Activated gamma-delta T cell treated with anti-CD3 and anti-CD28 coated beads, Interleukin-2, amount 50 U/mL, for 16 hours (primary cell): ENCODE measurements at places on chromosomes 4 and X.

- no peak for DNase-seq
Observed at GRCh38 chr4:8044699-8045098, 105.0 kb upstream of the AFAP1 start.

GRCh38 chr4:158410272-158410671 is 111.4 kb upstream of the RXFP1 start:
- DNase-seq: no peak

DNA sequence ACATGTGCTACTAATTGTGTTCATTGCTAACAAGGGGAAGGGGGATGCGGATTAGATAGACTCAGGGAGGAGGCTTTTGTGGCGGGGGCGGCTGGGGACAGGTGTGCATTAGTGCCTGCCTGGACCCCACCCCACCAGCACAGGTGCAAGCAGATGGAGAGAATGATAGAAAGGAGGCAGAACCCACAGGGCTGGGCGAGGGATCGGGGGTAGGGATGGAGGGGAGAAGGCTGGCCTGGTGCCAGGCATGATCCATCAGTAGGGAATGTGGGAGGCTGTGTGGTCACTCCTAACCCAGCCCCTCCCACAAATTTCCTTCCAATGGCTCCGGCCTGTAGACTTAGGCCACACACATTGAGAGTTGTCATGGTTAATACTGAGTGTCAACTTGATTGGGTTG is 30.5 kb upstream of the CRMP1 start:
- DNase-seq: no peak

DNA sequence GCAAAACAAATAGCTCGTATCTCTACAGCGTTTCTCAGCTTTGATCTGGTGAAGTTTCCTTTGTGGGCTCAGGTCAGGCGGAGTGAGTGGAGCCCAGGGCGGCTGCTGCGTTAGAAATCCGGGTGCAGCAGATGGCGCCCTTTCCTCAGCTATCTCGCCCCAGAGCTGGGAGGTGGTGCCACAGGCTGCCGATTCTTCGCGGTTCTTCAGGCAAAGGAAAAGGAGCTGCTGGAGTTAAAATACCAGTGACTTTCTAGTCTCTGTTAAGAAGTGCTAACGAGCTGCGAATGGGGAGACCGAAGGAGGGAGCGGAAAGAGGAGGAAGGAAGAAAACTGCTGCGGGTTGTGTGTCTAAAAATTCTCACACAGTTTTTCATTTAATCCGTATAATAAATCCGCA is 114.6 kb downstream of the CPE start:
- peak; percentile 28 for DNase-seq

DNA sequence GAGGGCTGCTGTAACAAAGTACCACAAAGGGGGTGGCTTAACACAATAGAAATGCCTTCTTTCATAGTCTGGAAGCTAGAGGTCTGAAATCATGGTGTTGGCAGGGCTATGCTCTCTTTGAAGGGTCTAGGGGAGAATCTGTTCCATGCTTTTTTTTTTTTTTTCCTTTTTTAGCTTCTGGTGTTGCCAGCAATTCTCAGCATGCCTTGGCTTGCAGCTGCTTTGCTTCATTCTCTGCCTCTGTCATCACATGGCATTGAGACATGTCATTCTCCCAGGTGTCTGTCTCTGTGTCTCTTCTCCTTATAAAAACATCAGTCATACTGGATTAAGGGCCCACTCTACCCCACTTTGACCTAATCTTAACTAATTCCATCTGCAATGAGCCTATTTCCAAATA is 78.6 kb upstream of the BOD1L1 start:
- no peak for DNase-seq

DNA sequence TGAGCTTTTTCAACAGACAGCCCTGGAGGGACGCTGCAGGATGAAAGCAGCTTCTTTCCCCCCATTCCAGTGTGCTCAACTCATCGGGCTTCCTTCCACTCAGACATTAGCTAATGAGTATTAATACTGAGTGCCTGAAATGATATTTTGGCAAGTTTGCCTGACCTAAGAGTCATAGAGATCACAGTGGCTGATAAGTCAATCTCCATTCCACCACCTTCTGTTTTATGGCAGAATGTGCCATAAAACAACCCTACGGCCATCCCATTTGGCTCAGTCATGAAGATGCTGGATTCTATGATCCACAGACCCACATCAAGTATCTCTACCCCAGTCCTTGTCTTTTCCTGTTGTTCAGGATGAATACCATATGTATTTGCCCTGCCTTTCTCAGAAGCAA is 48.3 kb upstream of the MAB21L2 start:
- DNase-seq: no peak
